ENCODE measurements at places on chromosomes 11 and 22.

DNA sequence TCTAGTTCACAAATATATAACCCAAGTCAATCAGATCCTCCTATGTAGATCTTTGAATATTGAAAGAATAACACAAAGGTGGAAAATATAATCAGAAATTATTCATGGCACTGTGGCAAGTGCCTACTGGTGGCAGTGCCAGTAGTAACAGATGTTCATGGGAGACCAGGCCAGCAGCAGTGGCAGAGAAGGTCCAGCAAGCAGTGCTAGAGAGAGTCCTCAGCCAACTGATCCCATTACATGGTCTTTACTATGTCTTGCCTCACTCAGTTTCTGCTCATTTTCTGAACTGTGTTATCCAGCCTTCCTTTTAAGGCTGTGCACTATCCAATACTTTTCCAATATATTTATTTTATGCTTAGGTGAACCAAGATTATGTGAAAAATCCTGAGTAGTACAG is 124.9 kb downstream of the MRTFA start:
- DNase-seq: no peak

DNA sequence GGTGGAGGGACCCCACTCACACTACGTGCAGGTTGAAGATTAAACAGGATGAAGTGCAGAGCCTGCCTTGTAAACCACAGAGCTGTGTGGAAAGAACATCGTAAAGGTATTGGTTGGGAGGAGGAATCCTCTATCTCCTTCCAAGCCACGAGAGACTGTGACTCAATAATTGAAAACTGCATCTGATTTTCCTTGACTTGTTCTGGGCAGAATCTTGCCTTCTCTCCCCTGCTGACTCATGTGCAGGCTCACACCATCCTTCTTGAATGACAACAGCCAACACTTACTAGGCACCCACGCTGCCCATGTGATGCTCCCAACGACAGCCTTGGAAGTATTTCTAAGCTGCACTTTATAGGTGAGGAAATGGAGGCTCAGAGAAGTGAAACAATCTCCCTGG is 563.0 kb downstream of the MIAT start:
- DNase-seq: no peak

DNA sequence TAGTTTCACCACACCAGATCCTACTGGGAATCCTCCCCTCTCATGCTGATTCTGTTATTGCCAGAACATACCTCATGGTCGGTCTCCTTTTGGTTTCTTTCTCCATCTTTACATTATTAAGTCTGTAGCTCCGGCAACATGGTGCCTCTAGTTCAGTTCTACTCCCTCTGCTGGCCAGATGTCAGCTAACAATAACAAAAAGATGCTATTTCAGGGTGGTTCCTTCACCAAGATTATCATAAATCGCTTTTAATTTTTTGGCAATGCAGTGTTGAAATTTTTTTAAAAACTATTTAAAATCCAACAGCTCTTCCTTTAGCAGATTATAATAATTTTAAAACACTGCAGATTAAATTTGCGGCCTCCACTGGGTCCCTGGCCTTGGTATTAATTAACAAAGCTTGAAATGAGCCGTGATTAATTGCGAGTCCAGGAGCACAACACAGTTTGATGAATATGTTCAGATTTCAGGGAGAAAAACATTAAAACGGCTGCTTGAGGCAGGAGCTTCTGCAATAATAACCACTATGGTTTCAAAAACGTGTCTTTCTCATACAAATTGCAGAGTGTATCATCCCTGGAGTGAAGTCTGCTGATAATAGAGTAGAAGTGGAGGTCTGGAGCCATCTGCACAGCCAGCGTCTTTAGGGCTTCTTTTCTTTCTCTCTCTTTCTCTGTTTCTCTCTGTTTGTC is 492.9 kb upstream of the KIRREL3 start:
- DNase-seq: no peak

DNA sequence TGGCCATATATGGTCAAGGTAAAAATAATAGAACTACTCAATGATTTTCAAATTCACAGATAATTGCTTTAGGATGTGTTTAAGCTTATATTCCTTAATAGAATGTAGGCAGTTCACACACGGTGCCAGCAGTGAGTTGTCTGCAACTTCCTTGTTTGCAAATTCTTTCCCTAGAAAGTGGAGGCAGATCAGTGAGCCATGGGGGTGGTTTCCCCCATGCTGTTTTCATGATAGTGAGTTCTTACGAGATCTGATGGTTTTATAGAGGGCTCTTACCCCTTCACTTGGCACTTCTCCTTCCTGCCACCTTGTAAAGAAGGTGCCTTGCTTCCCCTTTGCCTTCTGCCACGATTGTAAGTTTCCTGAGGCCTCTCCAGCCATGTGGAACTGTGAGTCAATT is 111.8 kb upstream of the LMO1 start:
- DNase-seq: no peak

DNA sequence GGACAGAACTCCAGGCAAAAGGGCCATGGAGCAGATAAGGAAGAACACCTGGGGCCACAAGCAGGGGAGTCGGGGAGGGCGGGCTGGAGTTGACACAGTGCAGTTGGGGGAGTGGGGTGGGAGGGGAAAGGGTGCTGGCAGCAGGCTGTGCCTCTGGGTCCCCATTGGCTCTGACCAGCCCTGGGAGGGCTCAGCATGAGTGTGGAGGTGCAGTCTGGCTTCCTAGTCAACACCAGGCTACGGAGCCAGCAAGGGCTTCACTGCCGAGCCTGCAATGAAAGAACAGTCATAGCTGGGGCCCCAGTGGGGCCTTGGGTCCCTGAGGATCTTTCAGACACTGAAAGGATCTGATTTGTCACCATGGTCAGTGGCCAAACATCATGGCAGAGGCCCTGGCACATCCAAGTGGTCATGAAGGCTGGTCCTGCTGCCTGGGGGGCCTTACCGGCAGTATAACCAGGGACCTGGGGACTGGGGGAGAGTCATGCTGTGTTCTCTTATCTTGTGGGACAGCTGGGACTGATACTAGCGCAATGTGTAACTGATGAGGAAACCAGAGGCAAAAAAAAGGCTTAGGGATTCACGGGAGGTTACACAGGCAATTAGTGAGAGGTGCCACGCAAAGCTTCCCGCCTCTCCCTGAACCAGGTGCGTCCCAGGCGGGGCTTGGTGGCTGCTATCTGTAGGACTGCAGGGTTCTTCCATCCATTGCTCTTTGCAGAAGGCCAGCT is 11.6 kb downstream of the SLC37A2 start:
- DNase-seq: no peak

DNA sequence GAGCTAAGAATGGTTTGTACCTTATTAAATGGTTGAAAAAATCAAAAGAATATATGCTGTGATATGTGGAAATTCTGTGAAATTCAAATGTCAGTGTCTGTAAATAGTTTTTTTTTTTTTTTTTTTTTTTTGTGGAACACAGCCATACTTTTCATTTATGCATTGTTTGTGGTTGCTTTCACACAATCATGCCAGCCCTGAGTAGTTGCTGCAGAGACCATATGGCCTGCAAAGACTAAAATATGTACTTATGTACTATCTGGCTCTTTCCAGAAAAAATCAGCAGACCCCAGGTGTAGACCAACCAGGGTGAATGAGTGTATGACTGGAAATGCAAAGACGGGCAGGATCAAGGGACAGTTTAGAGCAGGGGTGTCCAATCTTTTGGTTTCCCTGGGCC is 98.3 kb downstream of the PTPRJ start:
- no peak for DNase-seq

DNA sequence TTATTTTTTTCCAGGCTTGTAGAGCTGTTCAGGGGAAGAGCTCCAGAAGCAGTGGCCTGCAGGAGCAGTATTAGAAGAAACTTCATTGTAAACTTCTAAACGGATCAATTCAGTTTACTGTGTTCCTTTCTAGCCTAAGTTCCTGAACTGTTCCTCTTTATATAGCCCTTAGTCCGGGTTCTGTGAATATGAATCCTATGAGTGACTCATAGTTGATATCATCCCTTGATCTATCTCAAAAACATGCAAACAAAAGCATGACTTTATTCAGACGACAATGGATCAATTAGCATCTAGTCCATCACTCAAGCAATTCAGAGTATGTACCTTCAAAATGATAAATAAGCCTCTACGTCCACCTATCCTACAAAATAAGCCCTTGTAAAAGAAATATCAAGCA is at the start of gene MMP12:
TSS of gene MMP12 (minus strand) at position 131 of the 400 bp plus-strand sequence. CDS start at position 86, 45 bp downstream.
- DNase-seq: no peak

DNA sequence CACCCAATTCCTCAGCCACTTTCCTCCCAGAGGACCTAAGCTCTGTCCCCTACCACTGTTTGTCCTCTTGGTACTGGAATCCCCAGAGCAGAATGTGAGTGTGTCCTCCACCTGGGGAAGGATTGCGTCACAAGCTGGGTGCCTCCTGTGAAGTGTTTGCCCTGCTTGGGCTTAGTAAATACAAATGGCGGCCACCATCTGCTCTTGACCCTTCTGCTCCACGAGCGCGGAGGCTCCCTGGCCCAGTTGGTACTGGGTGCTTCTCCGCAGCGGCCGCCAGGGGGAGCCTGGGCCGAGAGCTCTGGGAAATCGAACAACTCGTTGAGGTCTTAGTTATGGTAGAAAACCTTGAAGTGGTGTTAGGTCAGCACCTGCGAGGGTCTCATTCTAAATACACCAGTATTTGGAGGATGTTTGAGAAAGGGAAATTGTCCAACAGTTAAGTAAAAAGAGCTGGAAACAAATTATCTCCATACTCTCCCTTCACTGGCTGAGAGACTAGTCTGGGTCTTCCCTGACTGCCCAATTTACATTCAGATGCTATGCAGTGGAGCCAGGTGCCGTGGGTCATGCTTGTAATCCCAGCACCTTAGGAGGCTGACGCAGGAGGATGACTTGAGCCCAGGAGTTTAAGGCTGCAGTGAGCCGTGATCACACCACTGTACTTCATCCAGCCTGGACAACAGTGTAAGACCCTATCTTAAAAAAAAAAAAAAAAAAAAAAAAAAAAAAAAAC is 74.6 kb upstream of the TEAD1 start:
- no peak for DNase-seq

- DNase-seq: no peak
These were observed 85.1 kb downstream of the RRAS2 start for GRCh38 chr11:14273895-14274294.

DNA sequence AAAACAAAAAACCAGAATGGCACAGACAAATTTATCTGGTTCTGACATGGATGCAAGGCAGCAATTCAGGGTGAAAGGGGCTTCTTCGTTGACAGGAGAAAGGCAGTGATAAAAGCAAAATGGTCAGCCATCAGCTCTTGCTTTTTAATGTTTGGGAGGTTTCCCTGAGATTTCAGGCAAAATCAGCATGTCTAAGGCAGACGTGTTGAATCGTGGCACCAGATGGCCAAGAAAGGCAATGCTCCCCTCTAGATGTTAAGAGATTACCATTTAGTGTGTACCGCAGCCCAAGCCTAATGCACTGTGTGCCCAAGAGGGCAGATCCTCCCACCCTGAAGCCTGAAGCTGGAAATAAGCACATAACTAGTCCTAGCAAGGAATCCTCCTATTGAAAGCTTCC is 88.8 kb upstream of the GALNT18 start:
- no peak for DNase-seq

DNA sequence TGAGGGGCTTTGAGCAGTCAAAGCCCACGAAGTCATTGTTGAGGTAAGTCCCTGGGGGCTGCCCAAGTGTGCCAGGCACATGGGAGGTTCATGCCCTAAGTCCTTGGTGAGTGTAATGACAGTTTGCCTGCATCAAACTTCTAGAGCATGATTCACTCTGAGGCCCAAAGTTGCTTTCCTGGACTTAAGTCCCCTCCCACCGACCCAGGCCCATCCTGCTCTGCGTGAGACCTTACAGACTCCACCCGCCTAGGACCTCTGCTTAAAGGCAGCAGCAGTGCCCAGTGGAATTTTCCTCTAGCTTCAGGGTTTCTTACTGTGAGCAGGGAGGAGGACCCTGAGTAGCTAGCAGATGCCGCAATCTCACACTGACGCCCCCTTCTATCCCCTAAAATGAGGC is 5.7 kb upstream of the PVALB start:
- DNase-seq: no peak

- DNase-seq: no peak
These were observed 36.4 kb downstream of the PI4KA start for GRCh38 chr22:20822240-20822639.

- DNase-seq: no peak
These were observed 99.3 kb downstream of the WNT7B start for GRCh38 chr22:45877651-45878050.

GRCh38 chr22:23059284-23059948 is 10.9 kb upstream of the GNAZ start:
- DNase-seq: no peak

- DNase-seq: no peak
These were observed 49.2 kb downstream of the KREMEN1 start for GRCh38 chr22:29122041-29122440.

DNA sequence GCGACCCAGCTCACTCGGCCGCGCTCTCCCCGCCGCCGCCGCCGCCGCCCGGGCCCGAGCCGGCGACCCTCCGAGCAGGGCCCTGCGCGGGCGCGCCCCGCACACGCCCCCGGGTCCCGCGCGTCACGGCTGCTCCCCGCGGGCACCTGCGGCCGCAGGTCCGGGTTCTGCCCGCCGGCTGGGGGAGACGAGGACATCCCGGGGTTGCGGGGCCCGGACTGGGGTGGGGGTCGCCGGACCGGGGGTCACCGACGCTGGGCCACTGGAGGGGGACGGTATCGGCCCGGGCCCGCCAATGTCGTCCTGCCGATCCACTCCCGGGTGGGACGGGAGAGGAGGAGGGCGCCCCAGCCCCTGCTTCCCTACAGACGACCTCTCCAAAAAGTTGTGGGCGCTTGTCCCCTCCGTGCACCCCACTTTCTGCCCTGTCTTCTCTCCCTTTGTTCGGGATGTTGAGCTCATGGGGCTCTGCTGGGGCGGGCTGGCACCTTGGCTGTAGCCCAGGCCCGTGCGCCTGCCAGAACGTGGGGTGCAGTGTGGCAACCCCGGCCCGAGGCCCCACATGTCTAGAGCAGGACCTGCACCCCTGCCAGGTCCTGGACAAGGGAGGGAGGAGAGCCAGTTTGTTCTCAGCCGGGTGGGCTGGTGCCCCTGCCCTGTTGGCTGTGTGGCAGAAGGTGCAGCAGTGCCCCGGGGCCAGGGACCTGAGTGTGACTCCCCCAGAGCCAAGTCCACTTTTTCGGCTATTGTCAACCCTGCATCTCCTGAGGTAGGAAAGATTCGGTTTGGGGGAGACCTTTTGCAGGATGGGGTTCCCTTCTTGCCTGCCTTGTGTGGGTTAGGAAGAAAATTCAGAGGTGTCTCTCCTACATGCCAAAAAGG is 40.2 kb upstream of the CELSR1 start:
- DNase-seq: no peak

DNA sequence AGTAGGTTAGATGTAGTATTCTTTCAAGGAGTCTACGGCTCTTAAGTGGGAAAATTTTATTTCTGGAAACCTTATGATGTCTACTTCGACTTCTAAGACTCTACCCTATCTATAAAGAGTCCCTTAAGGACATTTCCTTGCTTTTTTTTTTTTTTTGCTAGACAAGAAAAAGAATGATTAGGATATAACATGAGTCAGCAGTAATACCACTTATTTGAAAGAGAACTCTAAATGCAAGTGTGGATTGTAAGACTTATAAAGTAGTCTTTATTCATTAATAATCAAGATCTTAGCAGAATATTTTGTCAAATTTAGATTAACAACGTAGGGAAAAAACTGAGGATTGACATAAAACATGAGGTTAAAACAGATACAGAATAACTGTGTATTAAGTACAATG is 71.0 kb downstream of the DKK3 start:
- DNase-seq: no peak

- no peak for DNase-seq
These were observed 72.9 kb downstream of the APIP start for GRCh38 chr11:34843271-34843670.

GRCh38 chr11:44408141-44408540 is 98.2 kb upstream of the ALX4 start:
- DNase-seq: no peak

All from keratinocyte (primary cell).